ENCODE measurements at places on chromosomes 12 and 14. TPM values are rescaled to one million over a fixed set of nuclear protein-coding genes. Genes with fewer than 3 reads are reported as not detected.

Gene FAM181A
- not detected for total RNA-seq

DNA sequence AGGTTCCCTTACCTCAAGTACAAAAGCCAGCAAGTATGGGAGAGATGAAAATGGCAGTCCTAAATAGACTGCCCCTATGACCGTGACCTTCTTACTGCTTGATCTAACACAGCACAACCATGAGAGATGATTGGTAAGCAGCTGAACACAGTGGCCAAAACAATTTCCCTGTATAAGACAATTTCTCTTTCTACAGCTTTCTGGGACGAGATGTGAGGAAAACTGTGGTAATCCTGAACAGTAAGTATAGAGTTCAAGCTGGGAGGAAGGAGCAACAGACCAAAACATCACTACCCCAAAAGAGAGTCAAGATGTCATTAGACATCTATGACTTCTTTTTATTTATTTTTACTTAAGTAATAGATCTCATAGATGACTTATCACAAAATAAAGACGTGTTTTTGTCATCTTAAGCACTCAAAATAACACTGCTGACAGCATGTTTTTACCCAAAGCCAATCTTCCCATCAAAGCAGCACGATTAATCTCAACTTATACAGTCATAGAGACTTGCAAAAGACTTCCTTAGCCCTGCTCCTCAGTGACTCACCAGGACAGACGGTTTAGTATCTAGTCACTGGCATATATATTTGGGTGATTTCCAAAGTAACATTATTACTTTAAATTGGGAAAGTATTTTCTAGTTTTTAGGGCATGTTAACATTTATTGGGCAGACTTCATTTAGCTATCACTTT lies 3.7 kb downstream of the TMEM52B start:
- no peak for DNase-seq

- peak; percentile 39 for DNase-seq
Measured at GRCh38 chr12:122022393-122023338, 982 bp downstream of the BCL7A start.

DNA sequence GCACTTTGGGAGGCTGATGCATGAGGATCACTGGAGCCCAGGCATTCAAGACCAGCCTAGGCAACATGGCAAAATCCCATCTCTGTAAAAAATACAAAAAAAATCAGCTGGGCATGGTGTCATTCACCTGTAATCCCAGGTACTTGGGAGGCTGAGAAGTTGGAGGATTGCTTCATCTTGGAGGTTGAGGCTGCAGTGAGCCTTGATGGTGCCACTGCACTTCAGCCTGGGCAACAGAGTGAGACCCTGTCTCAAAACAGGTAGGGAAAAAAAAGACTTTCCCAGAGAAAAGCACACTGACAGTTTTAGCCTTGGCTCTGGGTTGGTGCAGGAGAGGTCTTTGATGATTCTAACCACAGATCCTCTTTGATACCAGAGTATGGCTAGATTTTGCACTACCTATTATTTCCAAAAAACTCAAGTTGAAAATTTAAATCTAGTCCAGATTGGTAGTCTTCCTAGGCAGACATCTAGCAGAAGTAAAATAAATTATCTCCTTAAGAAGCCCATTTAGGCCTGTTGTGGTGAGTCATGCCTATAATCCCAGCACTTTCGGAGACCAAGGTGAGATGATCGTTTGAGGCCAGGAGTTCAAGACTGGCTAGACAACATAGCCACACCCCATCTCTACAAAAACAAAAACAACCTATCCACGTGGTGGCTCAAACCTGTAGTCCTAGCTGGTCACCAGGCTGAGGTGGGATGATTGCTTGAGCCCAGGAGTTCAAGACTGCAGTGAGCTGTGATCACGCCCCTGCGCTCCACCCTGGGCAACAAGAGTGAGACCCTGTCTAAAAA lies 18.6 kb downstream of the LARP4 start:
- no peak for DNase-seq

DNA sequence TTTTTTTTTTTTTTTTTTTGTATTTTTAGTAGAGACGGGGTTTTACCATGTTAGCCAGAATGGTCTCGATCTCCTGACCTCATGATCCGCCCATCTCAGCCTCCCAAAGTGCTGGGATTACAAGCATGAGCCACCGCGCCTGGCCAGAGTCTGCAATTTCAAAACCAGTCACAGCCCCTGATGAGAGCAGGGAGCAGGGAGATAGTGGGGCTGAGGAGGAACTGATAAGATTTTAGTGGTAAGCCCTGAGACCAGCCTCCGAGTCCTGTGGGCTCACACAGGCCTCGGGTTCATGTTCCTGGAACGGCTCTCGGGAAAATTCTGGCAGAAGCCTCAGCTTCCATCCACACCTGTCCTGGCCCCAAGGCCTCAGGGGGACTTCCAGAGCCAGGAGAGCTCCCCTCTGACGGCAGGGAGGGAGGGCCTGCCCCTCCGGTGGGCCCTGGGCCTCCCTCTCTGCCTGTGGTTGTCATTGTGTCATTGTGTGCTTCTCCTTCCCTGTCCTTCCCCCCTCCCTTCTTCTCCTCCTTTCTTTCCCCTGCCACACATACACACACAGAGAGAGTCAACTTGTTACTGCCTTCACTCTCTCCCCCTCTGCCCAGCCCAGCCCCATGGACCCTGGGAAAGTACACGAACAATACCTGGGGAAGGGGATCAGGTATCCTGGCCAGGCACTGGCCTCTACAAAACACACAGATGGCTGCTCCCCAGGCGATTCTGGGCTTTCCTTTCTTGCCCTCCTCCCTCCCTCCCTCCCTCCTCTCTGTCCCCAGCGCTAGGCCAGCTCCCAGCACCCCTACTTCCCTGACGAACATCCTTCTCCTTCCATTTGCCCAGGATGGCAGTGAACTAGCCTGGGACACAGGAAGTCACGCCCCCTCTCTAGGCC lies 294.1 kb downstream of the DPF3 start:
- no peak for DNase-seq

Gene SYCP3
- total RNA-seq = 0.23 TPM

DNA sequence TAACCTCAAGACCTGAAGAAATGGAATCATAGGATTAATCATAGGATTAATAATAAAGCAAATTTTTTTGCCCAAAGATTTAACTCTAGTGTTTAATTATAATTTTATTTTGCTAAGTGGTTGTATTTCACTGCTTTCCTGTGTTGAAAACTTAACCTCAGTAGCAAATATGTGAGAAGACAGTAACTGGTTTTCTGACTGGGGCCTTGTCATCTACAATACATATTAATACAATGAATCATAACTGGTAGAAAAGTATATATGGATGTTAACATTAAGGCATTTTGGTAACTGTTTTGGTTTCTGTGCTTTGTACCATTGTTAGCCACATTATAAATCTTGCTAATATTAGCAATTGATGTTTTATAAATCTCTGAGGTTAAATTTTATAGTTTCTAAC lies 92.2 kb downstream of the ACSS3 start:
- DNase-seq = no peak

Gene ATL1
- 1.6 TPM for total RNA-seq

Gene P3H3
- total RNA-seq = 11.2 TPM

GRCh38 chr14:44782775-44783238 lies 178.9 kb downstream of the KLHL28 start:
- DNase-seq = no peak

GRCh38 chr12:51870504-51870903 lies 17.4 kb upstream of the ANKRD33 start:
- DNase-seq = no peak

DNA sequence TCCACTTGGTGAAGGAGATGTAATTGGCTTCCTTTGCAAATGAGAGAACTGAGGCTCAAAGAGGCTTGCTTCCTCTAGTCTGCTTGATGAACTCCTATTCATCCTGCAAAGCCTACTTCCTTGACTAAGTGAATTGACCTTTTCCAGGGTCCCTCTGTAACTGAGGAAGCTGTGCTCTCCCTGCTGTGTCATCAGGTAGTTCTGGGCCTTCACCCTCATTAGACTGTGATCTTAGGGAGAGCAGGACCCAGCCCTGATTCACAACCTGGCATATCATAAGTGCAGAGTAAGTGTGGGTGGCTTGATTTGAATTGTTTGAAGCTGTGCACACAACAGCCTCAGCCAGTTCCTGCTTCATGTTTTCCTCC lies 16.3 kb downstream of the ASB2 start:
- DNase-seq = no peak

GRCh38 chr12:89983622-89984021 lies 275.0 kb upstream of the ATP2B1 start:
- DNase-seq = no peak

DNA sequence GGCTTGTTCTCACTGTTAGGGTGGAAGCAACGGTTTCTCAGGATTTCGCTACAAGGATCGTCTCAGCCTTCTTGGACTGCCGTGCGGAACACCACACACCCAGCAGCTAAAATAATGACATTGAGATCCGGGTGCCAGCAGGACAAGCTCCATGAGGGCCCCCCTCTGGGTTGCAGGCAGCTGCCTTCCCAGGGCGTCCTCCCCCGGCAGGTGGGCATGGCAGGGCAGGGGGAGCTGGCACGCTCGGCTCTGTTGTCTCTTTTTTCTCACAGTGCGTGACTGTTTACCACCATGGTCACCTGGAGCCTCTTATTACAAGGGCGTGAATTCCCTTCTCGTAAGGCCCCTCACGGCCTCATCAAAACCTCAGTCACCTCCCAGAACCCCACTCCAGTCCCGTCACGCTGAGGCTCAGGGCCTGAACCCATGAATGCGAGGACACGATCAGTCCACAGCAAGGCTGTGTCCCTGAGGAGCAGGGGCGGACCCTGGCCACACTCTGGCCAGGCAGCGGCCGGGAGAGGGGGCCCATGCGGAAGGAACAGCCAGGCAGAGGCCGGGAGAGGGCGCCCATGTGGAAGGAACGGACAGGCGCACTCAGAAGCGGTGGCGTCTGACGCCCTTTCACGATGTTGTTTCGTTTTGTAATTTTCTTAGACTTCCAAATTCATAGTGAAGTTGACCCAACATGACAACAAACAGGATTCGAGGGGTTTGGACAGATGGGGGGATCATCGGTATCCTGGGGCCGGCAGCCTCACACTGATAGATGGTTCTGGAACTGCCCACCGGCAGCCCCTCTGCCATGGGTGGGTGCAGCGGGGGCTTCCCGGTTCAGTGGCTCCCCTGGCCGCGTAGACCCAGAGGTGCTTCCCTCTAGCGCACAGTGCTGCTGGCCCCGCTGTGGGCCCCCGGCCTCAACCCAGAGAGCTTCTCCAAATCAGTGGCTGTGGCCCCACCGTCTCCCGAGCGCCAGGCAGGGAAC lies 10.0 kb downstream of the LRCOL1 start:
- no peak for DNase-seq

- no peak for DNase-seq
Measured at GRCh38 chr14:101797856-101798255, 36.3 kb downstream of the PPP2R5C start.

- DNase-seq = no peak
Measured at GRCh38 chr12:26318661-26319068, 123.3 kb downstream of the SSPN start.

- no peak for DNase-seq
Measured at GRCh38 chr14:55773312-55773711, 193.3 kb downstream of the KTN1 start.

DNA sequence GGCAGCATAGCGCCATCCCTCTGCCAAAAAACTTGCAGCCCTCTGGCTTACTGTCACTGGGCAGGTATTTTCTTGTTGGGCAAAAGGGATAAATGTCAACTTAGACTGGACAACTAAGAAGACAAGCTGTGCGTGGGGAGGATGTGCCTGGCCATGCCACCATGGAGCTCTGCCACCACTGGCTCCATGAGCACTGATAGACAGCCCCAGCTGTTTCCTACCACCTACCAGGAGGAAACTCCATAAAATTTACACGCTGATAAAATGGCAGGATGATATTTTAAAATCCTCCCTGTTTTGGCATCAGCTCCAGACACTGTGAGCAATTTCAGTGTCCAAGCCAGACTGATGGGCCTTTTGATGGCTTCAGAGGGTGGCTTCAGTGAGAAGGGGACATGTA lies 7.1 kb upstream of the GALNT16 start:
- DNase-seq = no peak

- DNase-seq = no peak
Measured at GRCh38 chr12:11687528-11687927, 38.1 kb downstream of the ETV6 start.

- DNase-seq = no peak
Measured at GRCh38 chr12:114063435-114063834, 97.3 kb upstream of the RBM19 start.

DNA sequence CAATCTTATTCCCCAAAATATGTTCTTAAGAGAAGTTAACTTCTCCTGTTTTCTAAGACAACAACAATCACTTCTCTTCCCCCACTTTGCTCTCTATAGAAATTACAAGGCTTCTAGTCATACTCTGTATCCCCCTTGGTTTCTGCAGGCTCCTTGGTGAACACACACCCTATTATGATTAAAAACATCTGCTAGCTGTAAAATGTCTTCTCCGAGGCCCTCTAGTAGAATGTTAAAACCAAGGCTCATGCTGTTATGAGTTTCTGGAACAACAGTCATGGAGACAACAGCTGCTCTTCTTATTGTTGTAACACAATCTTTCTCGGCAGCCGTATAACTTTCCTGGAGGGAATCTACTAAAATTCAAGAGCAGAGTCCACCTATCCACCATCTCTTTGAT lies 397.5 kb upstream of the CCDC196 start:
- no peak for DNase-seq

Gene TAS2R31
- total RNA-seq = 3.1 TPM

GRCh38 chr14:56333359-56334292 lies 215.4 kb downstream of the PELI2 start:
- no peak for DNase-seq

Gene NEUROD4
- total RNA-seq = not detected

GRCh38 chr14:85315290-85315689 lies 214.7 kb upstream of the FLRT2 start:
- DNase-seq = no peak

Gene CISTR
- total RNA-seq = not detected

Gene TMEM63C
- 1.7 TPM for total RNA-seq

Gene EID3
- 9.9 TPM for total RNA-seq

Gene LTBP2
- total RNA-seq = 0.44 TPM

Gene LAG3
- 2.4 TPM for total RNA-seq

DNA sequence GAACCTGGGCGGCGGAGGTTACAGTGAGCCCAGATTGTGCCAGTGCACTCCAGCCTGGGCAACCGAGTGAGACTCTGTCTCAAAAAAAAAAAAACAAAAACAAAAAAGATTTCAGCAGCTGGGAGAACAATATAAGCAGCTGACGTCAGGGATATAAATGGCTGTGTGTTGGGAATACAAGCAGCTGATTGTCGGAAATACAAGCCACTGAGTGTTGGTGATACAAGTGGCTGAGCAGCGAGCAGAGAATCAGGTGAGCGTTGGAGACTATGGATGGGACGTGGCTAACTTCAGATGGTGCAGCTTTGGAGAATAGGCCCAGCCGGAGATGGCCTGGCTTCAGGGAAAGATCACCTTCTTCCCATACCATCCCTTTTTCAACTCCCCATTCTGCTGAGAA lies 32.0 kb downstream of the PSEN1 start:
- DNase-seq = no peak

DNA sequence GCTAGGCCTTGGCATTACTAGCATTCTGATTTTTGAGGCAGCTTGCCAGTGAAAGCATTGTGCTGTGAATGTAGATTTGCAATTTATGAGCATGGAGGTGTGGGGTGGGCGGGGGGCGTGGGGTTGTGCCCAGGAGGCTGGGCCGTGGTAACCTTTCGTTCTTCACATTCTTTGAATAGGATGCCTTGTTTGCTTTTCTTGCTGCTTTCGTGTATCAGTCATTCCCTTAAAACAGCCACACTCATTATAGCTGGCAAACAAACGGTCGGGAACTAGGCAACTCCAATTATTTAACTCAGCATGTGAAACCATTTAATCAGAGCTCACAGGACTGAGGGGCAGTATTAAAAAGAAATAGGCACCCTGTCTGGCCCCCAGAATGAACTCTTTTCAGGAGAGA lies 115.9 kb upstream of the PELI2 start:
- DNase-seq = no peak

GRCh38 chr14:51394384-51394783 lies 154.3 kb downstream of the TMX1 start:
- no peak for DNase-seq

- DNase-seq = no peak
Measured at GRCh38 chr14:74148705-74149104, 63.9 kb downstream of the LIN52 start.

Data from CD4-positive, alpha-beta memory T cell (primary cell).